ENCODE measurements at places on chromosomes 5 and 9.

GRCh38 chr9:115264313-115264712, 146.4 kb upstream of the TNC start:
- peak; percentile 25 for DNase-seq

DNA sequence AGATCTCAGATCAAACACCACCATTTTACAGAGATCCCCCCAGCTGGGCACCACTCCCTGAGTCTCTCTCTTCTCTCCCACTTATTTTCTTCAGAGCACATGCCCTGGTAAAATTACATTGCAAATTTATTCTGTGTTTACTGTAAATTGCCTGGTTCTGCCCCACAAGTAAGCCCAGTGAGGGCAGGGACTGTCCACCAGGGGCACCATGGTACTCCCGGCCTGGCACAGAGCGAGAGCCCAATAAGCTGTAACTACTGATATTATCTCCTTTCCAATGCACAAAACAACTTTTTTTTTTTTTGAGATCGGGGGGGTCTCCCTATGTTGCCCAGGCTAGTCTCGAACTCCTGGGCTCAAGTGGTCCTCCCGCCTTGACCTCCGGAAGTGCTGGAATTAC, 123.0 kb downstream of the PAX5 start:
- DNase-seq, result no peak

- DNase-seq, result no peak
These were observed 108.7 kb upstream of the IL12B start for GRCh38 chr5:159439002-159439401.

DNA sequence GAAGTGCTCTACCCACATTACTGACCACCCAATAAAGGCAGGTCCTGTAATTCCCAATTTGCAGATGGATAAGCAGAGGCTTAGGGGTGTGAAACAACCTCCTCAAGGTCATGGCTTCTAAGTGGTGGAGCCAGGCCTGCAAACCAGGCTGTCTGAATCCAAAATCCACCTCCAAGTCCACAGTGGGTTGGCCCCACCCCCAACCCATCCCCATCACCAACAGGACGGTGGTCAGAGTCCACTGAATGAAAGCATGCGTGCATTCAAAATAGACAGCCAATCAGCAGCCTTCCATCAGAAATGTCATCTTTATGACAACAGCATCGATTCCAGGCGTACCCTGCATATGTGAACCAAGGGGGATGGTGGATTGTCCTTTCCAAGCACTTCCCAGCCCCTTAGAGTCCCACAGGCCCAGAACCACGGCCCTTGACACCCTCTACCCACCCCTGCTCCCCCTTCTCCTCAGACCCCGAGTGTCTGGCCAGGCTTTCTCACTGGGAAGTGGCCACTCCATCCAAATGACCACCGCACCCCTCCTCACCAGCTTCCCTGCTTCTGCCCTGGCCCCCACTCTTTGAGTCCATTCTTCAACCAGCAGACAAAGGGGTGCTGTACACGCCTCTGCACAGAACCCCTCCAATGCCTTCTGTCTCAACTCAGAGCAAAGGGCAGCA, 133.1 kb downstream of the KCNIP1 start:
- no peak for DNase-seq

DNA sequence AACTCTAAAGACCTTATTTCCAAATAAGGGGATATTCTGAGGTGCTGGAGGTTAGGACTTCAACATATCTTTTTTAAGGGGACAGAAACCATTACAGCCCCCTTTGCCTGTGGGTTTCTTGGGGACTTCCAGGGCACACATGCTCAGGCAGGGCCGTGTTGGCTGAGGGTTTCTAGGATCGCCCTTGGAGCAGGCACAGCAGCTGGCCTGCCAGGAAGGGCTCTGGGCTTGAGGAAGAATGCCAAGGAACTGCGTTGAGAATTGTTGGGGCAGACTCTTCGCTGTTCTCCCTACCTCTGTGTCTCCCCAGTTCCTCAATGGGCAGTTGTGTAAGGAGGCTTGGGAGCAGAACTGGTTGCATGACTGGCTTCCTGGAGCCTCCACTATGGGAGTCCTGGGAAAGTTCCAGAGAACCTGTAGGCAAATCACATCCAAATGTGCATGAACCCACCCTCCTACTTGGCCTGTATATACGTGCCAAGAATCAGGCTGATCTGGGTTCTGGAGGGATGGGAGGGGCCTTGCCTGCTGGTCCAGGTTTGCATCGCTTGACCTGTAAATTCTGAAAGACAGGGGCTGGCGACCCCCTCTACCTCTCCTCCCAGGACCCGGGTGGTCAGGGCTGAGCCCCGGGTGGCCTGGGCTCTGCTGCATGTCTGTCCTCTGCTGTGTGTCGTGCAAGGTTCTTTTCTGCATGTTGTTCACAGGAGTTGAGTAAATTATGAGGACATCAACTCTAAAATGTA, 65.5 kb downstream of the HSPA4 start:
- no peak for DNase-seq

- DNase-seq, result no peak
These were observed 74.3 kb upstream of the PTGER4 start for GRCh38 chr5:40605295-40605958.

DNA sequence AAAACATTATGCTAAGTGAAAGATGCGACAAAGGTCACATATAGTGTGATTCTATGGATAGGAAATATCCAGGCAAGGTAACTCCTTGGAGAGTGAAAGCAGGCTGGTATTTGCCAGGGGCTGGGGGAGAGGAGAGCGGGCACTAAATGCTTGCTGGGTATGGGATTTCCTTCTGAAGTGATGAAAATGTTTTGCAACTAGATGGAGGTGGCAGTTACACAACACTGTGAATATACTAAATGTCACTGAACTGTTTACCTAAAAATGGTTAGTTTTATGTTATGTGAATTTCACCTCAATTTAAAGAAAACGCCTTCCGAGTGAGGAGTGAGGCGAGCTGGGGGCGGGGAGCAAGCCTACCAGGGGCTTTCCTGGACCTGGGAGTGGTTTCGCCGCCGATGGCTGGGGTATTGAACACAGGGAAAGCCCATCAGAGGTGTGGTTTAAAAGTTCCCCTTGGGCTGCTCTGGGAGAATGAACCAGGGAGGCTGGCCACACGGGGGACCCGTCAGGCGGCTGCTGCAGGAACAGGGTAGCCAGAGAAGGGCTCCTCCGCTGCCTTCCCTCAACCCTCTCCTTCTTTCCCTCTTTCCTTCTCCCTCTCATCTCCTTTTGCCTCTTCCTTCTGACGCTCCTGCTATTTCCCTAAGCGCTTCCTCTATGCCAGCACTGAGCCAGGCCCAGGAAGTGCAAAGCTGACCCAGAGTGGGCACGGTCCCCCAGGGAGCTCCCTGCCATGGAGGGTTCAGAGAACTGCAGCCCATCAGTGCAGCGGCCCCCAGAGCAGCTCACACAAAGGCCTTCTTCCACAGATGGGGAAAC, 4.9 kb downstream of the AKNA start:
- DNase-seq, result no peak

DNA sequence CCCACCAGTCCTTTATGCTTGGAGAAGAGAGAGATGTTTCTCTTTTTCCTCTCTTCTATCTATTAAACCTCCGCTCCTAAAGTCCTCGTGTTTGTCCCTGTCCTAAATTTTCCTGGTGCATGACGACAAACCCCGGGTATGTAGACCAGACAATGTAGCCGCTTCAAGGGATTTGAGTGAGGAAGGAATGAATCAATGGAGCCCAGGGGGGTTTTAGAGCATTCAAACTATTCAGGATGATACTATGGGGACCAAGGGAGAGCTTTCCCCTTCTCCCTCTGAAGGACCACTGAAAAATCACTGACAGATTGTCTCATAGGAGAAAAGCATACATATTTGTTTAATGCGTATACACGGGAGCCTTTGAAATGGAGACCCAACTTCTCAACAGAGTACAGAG, 18.4 kb downstream of the CEL start:
- DNase-seq, result no peak

- DNase-seq, result no peak
These were observed 25.7 kb downstream of the SLC12A7 start for GRCh38 chr5:1086137-1086536.

- no peak for DNase-seq
These were observed 9.1 kb upstream of the CTXN3 start for GRCh38 chr5:127639828-127640227.

GRCh38 chr5:145965804-145966203, 29.4 kb downstream of the SH3RF2 start:
- DNase-seq, result no peak

DNA sequence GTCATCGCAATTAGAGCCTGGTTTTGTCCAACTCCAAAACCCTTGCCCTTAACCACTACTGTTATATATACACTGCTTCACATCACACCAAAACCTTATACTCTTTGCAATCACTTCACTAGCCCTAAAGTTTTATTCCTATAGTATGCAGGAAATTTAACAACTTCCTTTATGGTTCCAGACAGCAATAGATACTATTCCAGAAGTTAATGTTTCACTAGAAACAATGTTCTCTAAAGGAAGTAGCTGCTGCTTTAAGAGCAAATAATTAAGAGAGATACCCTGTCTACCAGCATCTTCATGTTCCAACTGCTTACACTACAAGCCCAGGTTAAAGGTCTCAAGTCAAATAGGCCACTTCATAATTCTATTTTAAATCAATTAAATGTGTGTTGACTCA, 22.0 kb downstream of the FREM1 start:
- no peak for DNase-seq

DNA sequence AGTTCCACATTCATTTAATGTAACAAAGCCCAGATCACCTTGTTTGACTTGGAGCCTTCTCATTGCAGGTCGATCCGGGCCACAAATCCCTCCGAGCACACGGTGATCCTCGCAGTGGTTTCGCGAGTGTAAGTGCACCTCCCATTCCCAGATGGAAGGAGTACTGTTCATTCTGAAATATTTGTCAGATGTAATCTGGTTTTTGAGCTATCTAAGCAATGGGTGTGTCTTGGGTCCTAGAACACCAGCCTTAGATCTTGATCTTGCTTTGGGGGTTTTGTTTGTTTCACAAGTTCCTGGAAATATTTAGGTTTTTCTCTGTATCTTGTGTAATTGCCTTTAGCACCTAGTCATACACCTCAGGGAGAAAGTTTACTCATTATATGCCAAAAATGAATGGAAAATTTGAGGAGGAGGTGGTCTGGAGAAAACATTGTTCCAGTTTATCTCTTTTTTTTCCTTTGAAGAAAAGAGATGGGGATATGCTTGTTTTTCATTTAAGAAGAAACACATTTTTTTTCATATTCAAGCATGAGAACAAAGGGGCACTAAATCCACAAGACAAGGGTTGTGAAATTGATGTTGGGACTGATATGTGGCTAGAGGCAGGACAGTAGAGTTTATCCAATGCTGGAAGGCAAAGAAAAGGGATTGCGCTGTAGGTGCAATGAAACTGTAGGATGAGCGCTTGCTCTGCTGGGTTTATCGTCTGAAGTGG, 118.6 kb downstream of the PDE8B start:
- DNase-seq, result no peak

DNA sequence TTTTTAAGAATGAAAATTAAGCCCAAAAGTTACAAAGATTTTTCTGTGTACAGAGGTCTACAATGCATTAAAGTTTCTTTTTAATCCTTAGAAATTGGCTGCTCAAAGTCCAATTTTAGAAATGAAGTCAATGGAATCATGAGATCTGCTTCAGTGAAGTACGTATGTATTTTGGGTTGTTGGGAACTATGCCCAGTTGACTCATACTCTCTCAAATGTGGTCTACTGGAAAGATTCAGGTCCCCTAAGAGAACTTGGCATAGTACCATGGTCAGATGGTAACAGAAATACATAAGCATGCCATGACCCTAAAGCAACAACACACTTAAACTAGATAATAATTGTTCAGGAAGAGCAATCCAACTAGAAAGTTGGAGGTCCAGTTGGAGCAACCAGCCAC, 23.0 kb downstream of the FBLL1 start:
- peak; percentile 61 for DNase-seq

GRCh38 chr9:129746092-129746777, 6.6 kb downstream of the PTGES start:
- no peak for DNase-seq

- DNase-seq, result no peak
These were observed 744 bp upstream of the PPP2CA start for GRCh38 chr5:134226441-134227192.

DNA sequence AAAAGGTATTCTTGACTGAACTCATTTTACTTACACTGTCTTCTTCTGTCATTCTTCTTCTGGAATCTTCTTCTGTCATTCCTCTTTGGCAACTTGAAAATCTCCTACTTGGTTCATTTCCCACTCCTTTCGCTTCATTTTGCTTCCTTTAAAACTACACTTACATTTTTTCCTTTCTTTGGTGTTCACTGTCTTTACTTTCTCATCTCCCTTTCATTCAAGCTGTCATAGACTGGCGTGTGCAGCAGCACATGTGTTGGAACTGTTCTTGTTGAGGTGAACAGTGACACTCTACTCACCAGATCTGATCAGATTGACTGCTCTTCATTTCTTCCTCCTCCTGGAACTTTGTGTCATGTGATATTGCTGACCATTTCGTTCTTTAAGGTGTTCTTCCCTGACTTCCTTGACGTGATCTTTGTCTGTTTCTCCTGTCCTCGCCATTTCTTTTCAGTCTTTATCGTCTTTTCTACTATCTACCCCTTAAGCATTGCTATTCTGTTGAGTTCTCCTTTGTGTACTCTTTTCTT, 6.4 kb downstream of the DNAJC25 start:
- DNase-seq, result no peak

GRCh38 chr5:1795506-1795905, 4.1 kb downstream of the MRPL36 start:
- no peak for DNase-seq

GRCh38 chr9:88775559-88775958, 215.7 kb upstream of the S1PR3 start:
- DNase-seq, result no peak

DNA sequence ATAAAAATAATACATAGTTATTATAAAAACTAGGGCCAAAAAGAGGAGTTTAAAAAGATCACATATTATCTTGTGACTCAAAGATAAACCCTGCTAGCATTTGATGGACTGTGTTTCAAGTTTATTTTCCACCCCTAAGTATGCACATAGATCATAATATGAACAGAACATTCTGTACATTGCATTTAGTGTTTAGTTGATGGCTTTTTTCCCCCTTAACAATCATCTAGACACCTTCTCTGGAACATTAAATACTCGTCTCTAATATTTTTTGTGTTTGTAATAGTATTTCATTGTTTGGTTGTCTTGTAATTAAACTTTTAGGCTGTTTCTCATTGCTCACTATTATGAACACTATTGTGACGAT, 10.5 kb downstream of the COL15A1 start:
- DNase-seq, result no peak
